ENCODE measurements at places on chromosomes 12 and 14.

DNA sequence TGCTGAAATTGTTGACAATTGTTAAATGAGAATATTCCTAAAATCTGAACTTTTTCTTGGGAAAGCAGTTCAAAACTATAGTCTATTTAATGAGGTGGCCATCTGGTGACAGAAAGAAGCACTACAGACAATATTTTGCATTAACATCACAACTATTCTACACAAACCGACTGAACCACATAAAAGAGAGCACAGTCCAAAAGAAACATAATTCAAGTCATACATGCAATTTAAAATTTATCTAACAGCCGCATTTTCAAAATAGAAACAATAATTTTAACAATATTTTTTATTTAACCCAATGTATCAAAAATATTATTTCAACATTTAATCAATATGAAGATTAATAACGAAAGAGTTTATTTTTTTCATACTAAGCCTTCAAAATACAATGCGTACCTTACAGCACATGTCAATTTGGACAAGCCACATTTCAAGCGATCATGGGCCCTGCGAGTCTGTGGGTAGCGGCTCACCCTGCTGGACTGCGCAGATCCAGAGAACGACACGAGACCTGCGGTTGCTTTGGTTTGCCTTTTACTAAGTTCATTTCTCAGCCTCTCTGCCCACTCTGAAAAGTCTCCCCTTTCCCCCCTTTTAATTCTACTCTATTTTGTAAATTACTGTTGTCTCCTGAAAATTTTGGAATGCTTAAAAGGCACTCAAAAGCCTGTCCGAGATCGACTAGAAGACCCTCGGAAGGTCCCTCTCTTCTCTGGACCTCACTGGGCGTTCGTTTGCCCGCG, 947 bp upstream of the LRRC9 start:
- DNase-seq: peak; percentile 53

DNA sequence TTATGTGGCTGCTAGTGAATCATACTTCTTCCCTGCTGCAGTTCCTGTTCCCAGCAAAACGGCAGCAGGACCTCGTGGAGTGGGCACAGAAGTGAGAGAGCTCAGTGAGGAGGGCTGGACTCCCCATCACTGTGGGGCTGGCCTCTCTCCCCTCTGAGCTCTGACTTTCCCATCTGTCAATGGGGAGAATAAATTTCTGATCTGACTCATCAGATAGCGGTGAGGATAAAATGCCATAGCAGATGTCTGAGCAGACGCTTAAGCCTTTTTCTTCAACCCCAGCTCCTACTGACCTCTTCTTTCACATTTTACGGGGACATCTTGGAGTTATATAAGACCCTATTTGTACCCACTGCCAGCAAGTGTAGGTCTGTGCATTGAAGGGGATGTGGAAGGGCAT, 116.6 kb downstream of the CRACR2A start:
- no peak for DNase-seq

- DNase-seq: no peak
Observed at GRCh38 chr12:56996793-56997545, 9.4 kb downstream of the ZBTB39 start.

DNA sequence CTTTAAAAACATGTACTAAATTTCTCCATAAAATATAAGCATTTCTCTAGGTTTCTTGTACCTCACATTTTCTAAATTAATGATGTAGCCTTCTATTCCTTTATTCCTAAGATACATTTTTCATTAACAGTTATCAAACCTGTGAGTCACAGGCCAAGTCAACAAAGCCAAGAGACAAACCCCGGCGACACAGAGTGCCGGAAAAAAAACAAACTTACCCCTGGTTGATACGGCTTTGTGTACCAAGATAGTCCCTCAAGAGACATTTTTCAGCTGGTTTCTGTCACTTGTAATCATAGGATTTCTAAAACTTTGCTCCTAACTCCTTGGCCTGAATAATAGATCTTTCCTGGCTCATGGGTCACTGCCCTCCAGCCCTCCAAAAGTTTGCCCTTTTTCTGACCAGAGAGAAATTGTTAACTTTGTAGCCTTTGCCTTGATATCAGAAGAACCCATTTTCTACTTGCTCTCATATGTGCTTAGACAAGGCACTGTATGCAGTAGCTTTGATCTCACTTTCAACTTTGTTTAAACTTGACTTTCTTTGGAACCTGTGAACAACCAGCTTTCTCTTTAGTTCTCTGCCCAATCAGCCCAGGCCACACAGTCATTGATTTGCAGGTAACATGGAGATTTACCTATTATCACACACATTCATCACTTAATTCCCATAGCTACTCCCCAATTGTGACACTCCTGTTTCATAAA, 172.2 kb downstream of the PRKD1 start:
- DNase-seq: no peak

- no peak for DNase-seq
Observed at GRCh38 chr12:95859947-95860850, 1.4 kb downstream of the SNRPF start.

GRCh38 chr12:30837595-30837994, 82.8 kb upstream of the CAPRIN2 start:
- DNase-seq: no peak

- no peak for DNase-seq
Observed at GRCh38 chr14:106551265-106551664, 1024.9 kb downstream of the TMEM121 start.

GRCh38 chr12:57229046-57229633, 371 bp upstream of the SHMT2 start:
- no peak for DNase-seq

GRCh38 chr12:132227782-132228475, 83.7 kb downstream of the NOC4L start:
- DNase-seq: no peak

DNA sequence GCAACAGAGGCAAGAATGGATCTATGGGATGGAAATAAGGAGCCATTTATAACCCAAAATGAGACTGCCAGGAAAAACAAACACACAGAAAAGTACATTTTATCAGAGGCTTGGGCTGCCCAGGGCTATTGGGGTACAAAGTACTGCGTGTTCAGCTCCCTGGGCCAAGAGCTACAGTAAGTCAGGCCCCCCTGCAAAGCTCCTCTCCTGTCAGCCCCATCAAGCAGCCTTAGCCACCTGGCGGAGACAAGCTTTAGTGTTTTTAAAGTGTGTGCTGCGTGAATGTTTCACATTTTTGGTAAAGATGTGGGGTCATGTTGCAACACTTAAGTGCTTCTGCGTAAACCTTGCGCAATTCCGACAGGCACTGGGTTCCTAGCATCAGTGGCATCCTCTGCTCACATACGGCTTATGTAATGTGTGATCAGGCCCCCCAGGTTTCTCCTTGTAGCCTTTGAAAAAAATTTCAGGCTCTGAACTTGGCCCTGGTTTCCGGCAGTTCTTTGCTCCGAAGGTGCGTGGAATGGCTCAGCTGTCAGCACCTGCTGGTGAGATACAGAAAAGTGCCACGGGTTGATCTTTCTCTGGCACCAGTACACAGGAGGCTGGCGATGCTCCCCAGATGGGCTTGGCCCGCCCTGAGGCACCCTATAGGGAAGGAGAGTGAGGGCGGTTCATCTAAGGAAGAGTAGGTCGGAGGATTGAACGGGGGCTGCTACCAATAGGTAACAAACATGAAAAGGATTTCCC, 198.7 kb upstream of the EEA1 start:
- DNase-seq: peak; percentile 88

DNA sequence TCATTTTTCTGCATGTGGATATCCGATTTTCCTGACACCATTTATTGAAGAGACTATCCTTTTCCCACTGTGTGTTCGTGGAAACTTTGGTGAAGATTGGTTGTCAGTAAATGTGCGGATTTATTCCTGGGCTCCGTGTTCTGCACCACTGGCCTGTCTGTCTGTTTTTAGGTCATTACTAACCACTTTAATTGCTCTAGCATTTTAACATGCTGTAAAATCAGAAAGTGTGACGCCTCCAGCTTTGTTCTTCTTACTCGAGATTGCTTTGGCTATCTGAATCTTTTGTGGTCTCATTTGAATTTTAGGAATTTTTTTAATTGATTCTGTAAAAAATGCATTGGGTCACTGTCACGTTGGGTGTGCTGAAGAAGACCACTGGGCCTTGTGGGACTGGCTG, 1458.7 kb downstream of the AACS start:
- no peak for DNase-seq

DNA sequence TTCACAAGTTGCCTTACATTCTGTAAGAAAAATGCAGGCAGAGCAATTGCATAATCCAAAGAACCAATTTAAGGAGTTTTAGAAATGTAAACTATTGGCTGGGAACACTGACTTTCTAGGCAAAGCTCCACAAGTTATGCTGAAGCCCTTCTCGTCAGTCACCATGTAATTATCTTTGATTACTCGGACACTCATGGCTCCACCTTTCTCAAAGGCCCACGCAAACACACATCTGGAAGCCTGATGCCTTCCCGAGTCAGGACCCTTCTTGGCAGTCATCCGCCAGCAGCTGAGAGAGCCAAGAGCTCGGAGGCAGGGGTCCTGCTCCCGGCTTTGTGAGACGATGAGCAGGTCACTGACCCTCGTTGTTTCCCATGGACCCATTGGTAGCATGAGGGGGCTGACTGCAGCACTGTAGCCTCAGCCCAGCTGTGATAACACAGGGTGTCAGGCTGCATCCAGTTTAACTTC, 202.2 kb downstream of the TMEM132D start:
- no peak for DNase-seq

- DNase-seq: peak; percentile 44
Observed at GRCh38 chr12:69648476-69648875, 37.8 kb upstream of the LRRC10 start.

All from hepatocyte (in vitro differentiated cells).